ENCODE measurements at places on chromosomes 7 and 10.
A peak's percentile ranks its signal among the peaks of the same experiment; 100 is the strongest.

DNA sequence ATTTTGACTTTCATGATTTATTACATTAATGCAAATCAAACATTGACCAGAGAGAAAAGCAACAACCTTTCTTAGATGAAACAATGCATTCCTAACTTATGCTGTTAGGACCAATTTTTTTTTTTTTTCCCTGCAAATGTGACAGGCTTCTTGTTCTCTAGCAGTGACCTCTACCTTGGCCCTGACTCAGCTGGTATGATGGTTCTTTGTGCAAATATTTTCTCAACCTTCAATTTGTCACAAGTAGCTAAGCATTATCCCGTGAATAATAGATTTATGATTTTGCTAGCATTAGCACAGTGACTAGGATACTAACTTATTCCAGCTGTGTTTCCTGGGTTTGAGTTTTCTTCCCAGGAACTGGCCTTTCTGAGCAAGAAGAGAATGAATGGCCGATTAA lies 64.9 kb downstream of the PPP1R9A start:
- no peaks in the 10 kb centered on the region for H3K27me3 ChIP-seq
- H3K4me3 ChIP-seq: no peak overlapping the region

- DNase-seq: no peak
- no peak overlapping the region for H3K4me3 ChIP-seq
- peaks cover 80% of the 10 kb centered on the region for H3K27me3 ChIP-seq
- no peak overlapping the region for H3K27ac ChIP-seq
- peaks cover 16% of the 10 kb centered on the region for H3K4me1 ChIP-seq
Observed at GRCh38 chr7:30684351-30684750, 2.1 kb upstream of the CRHR2 start.

GRCh38 chr10:102313221-102313896 lies 68.0 kb downstream of the GBF1 start:
- no peak overlapping the region for H3K4me3 ChIP-seq
- H3K27ac ChIP-seq: peak overlapping the region; percentile 92
- peaks cover 15% of the 10 kb centered on the region for H3K4me1 ChIP-seq
- no peaks in the 10 kb centered on the region for H3K27me3 ChIP-seq
- DNase-seq: peak; percentile 41

DNA sequence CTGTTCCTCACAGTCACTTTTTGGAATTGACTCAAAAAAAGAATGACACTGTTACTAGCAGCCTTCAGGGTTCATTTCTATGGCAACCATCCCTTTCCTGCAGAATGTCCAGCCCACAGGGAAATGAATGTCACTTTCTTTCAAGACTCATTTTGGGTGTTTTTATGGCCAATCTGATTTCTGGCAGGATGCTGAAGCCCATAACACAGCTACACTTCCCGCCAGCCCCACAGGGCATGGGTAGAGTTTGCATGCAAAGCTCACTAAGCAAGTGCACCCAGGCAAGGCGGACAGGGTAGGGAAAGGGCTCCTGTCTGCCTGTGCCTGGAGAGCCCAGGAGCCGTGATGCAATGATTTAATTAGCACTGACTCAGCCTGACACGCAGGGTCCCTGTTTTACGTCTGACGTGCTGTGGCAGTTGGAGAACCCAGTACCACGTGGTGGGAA lies 26.1 kb upstream of the GPAM start:
- no peaks in the 10 kb centered on the region for H3K27me3 ChIP-seq
- H3K4me3 ChIP-seq: peak overlapping the region; percentile 49
- no peaks in the 10 kb centered on the region for H3K4me1 ChIP-seq
- no peaks in the 10 kb centered on the region for H3K36me3 ChIP-seq

DNA sequence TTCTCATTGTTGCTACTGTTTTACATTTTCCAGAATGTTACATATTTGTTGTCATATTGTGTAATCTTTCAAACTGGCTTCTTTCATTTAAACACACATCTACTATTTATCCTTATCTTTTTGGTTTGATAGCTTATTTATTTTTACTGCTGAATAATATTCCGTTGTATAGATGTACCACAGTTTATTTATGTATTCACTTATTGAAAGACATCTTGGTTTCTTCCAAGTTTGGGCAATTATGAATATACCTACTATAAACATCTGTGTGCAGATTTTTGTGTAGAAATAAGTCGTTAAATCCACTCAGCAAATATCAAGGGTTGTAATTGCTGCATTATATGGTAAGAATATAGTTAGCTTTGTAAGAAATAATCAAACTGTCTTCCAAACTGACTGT lies 669.2 kb downstream of the TNS3 start:
- no peaks in the 10 kb centered on the region for H3K36me3 ChIP-seq
- no peak for DNase-seq
- H3K4me1 ChIP-seq: peaks cover 3% of the 10 kb centered on the region
- no peaks in the 10 kb centered on the region for H3K27me3 ChIP-seq

DNA sequence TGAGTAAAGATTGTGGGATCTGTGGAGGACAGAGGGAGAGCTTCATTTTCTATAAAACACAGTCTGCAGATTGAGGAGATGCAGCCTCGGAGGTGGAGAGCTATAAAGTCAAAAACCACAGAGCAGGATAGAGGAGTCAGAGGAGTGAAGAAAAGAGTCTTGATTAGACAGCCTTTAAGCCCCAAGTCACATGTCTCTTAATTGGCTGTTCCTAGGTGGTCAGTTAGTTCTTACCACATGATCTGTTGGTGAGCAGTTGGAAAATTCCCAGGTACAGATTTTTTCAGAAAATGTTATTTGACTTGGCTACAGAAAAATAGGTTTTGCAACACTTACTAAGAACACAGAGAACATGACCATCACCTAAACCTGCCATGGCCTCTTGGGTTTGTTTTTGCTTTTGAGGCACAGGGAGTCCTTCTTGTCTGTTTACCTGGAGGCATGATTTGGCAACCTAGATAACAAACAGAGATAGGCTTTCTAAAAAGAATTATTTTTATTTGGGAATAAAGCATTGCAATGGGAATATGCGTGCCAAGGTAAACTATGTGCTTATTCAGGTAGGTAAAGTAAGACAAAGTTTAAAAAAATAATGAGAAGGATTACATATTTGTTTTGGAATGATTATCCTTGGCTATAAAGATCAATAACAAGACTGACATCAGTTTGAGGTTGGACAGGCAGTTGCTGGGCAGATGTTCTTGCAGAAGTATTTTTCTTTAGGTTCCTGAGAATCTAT lies 604 bp upstream of the CYP3A43 start:
- no peaks in the 10 kb centered on the region for H3K4me1 ChIP-seq
- H3K27me3 ChIP-seq: peaks cover 59% of the 10 kb centered on the region
- DNase-seq: no peak
- H3K27ac ChIP-seq: no peak overlapping the region
- H3K4me3 ChIP-seq: no peak overlapping the region

DNA sequence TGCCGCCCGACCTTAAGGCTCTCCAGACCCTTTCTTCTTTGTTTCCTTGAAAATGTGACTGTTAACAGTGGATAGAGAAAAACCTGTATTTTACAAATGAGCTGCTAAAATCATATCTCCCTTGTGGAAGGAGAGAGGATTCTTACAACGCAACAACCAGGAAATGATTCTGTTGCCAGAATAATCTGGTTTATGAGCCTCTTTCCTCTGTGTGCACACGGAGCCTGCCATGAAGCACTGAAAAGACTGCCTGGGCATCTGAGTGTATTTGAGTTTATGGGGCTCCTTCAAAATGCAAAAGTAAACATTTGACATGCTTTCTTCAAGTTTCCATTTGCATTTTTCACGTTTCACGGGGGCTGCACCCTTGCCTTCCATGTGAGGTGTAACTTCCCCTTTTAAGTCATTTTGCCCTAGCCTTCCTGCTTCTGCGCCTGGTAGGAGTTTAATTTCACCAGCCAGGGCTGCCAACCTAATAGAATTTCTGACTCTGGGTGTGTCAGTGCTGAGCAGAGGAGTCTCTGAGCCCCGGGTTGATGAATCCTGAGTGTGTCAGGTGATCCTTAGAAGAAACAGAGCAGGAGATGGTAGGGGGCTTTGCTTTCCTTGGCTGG lies 101.2 kb downstream of the GRB10 start:
- H3K27me3 ChIP-seq: no peaks in the 10 kb centered on the region
- H3K4me3 ChIP-seq: no peak overlapping the region
- no peak for DNase-seq
- H3K36me3 ChIP-seq: no peaks in the 10 kb centered on the region

- DNase-seq: no peak
- no peak overlapping the region for H3K4me3 ChIP-seq
- no peak overlapping the region for H3K27ac ChIP-seq
- H3K27me3 ChIP-seq: no peaks in the 10 kb centered on the region
Observed at GRCh38 chr10:112258407-112258806, 24.8 kb upstream of the TECTB start.

DNA sequence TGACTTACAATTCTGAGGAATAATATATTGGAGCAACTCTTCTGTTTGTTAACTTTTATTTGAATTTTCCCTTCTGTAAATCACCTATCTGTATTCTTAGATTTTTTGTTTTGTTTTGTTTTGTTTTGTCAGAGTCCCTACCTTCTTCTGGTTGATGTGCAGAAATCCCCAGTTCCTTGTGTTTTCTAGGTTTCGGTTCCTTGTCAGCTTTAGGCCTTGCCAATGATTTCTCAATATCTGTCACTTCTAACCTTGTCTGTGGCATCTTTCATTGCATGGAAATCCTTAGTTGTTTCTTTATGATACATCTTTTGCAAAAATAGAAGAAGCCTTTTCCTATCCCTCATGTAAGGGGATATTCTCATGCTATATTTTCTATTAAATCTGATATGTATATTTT lies 21.7 kb upstream of the ST8SIA6 start:
- H3K36me3 ChIP-seq: no peaks in the 10 kb centered on the region
- H3K4me1 ChIP-seq: no peaks in the 10 kb centered on the region
- H3K27me3 ChIP-seq: no peaks in the 10 kb centered on the region
- H3K27ac ChIP-seq: no peak overlapping the region

DNA sequence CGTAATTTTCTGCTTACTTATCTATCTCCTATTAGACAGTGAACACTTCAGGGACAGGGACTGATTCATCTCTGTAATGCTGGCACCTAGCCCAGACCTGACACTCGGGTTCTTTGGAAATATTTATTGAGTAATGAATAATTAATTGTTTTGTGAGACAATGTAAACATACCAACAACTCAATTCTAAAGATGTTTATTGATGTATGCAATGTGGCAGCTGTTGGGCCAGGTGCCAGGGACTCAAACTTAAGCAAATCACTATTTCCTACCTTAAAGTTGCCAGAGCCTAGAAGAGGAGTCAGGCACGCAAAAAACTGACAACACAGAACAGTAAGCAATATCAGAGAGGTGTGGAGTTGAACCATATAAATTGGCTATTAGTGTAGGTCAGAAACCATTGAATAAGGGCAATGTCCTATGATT lies 63.6 kb upstream of the BMPER start:
- no peak overlapping the region for H3K27ac ChIP-seq
- no peak overlapping the region for H3K4me3 ChIP-seq
- DNase-seq: peak; percentile 70
- H3K36me3 ChIP-seq: no peaks in the 10 kb centered on the region
- no peaks in the 10 kb centered on the region for H3K27me3 ChIP-seq

DNA sequence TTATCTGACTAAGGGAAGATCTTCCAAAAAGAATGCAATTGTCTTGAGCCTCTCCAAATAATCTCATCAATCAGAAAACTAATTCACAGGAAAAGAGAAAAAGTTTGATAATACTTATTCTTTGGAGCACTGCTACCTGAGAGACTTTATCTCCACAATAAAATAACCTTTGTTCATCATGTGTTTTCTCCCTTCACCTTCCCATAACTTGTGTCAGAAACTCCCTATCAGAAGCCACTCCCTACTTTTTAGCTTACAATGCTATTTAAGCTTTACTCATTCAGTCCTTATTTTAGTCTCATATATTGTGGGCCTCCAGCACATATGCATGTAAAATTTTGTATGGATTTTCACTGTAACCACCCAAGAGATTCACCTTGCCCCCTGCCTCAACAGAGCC lies 998 bp downstream of the CYP3A43 start:
- no peak overlapping the region for H3K4me3 ChIP-seq
- no peak for DNase-seq
- no peaks in the 10 kb centered on the region for H3K4me1 ChIP-seq
- no peaks in the 10 kb centered on the region for H3K36me3 ChIP-seq
- H3K27me3 ChIP-seq: peaks cover 54% of the 10 kb centered on the region
- H3K27ac ChIP-seq: no peak overlapping the region

DNA sequence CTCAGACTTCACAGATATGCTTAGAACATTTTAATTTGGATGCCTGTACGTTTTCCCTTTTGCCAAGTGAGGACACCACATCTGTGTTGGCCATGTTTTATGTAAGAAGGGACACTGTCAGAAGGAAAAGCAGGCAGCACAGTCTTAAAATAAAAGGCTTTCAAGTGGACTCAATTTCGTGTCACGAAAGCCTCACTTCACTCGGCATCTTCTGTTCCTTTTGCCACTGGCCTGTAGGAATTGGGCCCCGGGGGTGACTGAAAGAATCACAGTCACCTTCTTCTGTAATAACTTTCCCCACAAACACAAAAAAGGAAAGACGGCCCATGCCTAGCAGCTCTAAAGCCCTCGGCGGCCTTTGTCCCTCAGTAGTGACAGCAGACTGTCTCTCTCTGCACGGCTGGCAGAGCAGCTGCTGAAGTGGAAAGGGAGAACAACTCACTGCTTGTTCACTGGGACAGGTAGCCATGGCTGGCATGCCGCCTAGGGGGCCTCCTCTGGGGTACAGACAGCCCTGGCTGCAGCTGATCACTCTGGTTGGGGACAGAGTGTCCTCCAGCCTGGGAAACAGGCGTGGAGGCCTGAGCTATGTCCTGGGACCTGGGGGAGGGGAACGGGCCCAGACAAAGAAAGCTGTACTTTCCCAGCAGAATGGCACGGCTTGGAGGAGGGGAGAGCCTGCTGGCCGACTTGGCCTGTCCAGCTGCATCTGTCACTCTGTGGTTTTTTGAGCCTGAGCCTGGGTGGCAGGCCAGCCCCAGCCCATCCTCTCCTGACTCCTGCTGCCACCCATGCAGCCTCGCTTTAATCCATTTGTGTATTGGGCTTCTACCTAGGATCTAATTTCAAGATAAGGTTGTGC lies 4.4 kb downstream of the RASSF4 start:
- peak overlapping the region; percentile 52 for H3K27ac ChIP-seq
- no peaks in the 10 kb centered on the region for H3K36me3 ChIP-seq
- H3K4me3 ChIP-seq: no peak overlapping the region
- no peaks in the 10 kb centered on the region for H3K27me3 ChIP-seq
- DNase-seq: peak; percentile 76

GRCh38 chr10:5512331-5512730 lies 12.4 kb upstream of the CALML3 start:
- H3K4me3 ChIP-seq: no peak overlapping the region
- H3K27me3 ChIP-seq: no peaks in the 10 kb centered on the region
- no peaks in the 10 kb centered on the region for H3K36me3 ChIP-seq
- no peak for DNase-seq

DNA sequence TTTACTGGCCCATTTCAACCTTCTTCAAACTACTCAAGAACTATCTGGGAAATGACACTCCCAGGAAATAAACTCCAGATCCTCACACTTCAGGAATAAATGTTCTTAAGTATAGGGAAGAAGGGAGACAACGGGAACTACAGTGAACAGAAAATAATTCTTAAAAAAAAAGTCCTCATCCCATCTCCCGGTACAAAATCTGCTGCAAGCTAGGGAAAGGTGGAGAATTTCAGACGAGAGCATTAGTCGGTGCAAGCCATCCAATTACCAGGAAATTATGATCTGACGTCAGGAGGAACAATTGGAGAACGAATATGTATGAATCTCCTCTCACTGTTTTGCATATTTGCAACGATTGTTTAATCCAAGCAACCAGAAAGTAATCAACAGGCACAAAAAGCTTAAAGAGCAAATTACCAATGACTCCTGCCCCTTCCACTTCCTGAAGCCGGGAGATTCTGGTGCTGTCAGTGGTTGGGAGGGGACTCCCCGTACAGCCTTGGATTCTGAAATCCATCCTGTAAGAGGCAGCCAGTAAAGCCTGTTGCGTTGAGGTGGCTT lies 15.1 kb upstream of the GATA3 start:
- H3K36me3 ChIP-seq: no peaks in the 10 kb centered on the region
- no peak for DNase-seq
- no peak overlapping the region for H3K27ac ChIP-seq
- peaks cover 100% of the 10 kb centered on the region for H3K27me3 ChIP-seq
- no peak overlapping the region for H3K4me3 ChIP-seq

All from mesenchymal stem cell (in vitro differentiated cells and primary cell).